Activated CD4-positive, alpha-beta memory T cell treated with anti-CD3 and anti-CD28 coated beads for 36 hours (primary cell): ENCODE measurements at places on chromosomes 5 and 9. TPM values are rescaled to one million over a fixed set of nuclear protein-coding genes. Genes with fewer than 3 reads are reported as not detected.
A peak's percentile ranks its signal among the peaks of the same experiment; 100 is the strongest.

GRCh38 chr5:67493676-67494075, 297.1 kb upstream of the CD180 start:
- peaks cover 2% of the 10 kb centered on the region for H3K4me1 ChIP-seq
- H3K27me3 ChIP-seq, result no peaks in the 10 kb centered on the region
- no peaks in the 10 kb centered on the region for H3K36me3 ChIP-seq
- no peak overlapping the region for H3K4me3 ChIP-seq

- DNase-seq, result no peak
- H3K27ac ChIP-seq, result no peak overlapping the region
- peaks cover 16% of the 10 kb centered on the region for H3K4me1 ChIP-seq
- no peak overlapping the region for H3K4me3 ChIP-seq
- no peaks in the 10 kb centered on the region for H3K36me3 ChIP-seq
Observed at GRCh38 chr9:87716141-87716540, 9.8 kb upstream of the CTSL start.

DNA sequence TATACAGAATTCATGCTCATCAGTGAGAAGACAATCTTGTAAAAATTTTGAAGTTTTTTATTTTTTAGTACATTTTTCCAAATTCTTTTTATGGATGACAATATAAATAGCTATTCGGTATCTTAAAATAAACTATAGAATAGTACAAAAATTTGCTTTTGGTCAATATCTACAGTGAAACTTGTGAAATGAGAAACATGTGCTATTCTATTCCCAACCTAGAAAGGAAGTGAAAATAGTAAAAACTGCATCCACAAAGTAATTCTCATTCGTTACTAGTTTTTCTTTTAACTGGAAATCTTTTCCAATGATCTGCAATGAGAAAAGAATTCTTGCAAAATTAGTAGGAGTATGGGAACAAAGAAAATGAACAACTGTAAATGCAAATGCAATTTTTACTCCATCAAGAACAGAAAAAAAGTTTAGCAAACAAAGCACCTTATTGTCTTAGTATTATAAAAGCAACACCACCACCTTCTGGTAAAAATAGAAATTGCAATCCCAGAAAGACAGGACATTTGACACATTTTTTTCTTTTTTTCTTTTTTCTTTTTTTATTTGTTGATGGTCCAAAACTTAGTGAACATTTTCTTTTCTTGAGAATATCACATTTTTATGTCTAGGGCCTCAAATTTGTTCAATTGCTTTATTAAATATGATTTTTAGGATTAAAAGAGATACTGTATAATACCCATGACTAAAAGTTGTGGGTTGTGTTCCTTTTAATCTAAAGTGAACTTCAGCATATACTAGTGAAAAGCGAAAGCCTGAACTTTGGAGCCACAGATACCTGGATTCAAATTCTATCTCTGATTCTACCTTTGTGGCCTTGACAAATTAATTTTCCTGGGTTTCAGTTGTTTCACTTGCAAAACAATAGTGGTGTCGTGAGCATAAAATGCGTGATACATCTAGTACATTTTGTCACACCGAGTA, 72.3 kb downstream of the SLCO4C1 start:
- no peak for DNase-seq
- no peak overlapping the region for H3K4me3 ChIP-seq
- H3K27me3 ChIP-seq, result no peaks in the 10 kb centered on the region
- H3K27ac ChIP-seq, result no peak overlapping the region
- H3K36me3 ChIP-seq, result no peaks in the 10 kb centered on the region

- peak overlapping the region; percentile 100 for H3K27ac ChIP-seq
- DNase-seq, result peak; percentile 65
- peak overlapping the region; percentile 97 for H3K4me3 ChIP-seq
- peaks cover 19% of the 10 kb centered on the region for H3K36me3 ChIP-seq
- peaks cover 2% of the 10 kb centered on the region for H3K27me3 ChIP-seq
- H3K4me1 ChIP-seq, result peaks cover 53% of the 10 kb centered on the region
Observed at GRCh38 chr9:70411121-70411929, 3.1 kb downstream of the KLF9 start.

GRCh38 chr5:55232271-55232984, 980 bp downstream of the CCNO start:
- no peak for DNase-seq
- no peak overlapping the region for H3K27ac ChIP-seq
- peaks cover 75% of the 10 kb centered on the region for H3K27me3 ChIP-seq
- no peaks in the 10 kb centered on the region for H3K36me3 ChIP-seq

PKD2L2 gene
- not detected for total RNA-seq
